ENCODE measurements at places on chromosomes 1 and 21. TPM values are rescaled to one million over a fixed set of nuclear protein-coding genes. Genes with fewer than 3 reads are reported as not detected.

Gene FAM131C
- total RNA-seq, result 17.8 TPM

Gene TEX38
- not detected for total RNA-seq

Gene HUNK
- total RNA-seq, result 1.2 TPM

Gene CFHR5
- not detected for total RNA-seq

Gene ELF3
- 157 TPM for total RNA-seq

Gene OR6N1
- not detected for total RNA-seq

Gene TRIM46
- total RNA-seq, result 2.9 TPM

Gene RGS8
- total RNA-seq, result not detected

Gene TTC34
- total RNA-seq, result 0.05 TPM

Gene C1QA
- total RNA-seq, result not detected

Gene GCLM
- total RNA-seq, result 85.3 TPM

Gene CHRM3
- total RNA-seq, result 0.03 TPM

Gene CD34
- not detected for total RNA-seq

Gene SERTAD4
- 0.53 TPM for total RNA-seq

Gene SLFNL1
- not detected for total RNA-seq

Gene NASP
- 153 TPM for total RNA-seq

Gene GJC2
- total RNA-seq, result 0.47 TPM

Gene PRELP
- total RNA-seq, result not detected

Gene ITGB2
- total RNA-seq, result 0.70 TPM

Gene WNT9A
- 6.9 TPM for total RNA-seq

Gene LAX1
- total RNA-seq, result not detected

Gene BSND
- total RNA-seq, result not detected

Gene RIMKLA
- total RNA-seq, result 0.74 TPM

Gene THEMIS2
- 0.70 TPM for total RNA-seq

Gene OR2M3
- total RNA-seq, result not detected

Gene ZSWIM5
- total RNA-seq, result 0.64 TPM

Gene PCP4
- not detected for total RNA-seq

Gene SLAMF6
- not detected for total RNA-seq

Gene COL6A2
- total RNA-seq, result 14.6 TPM

Gene FCRL1
- not detected for total RNA-seq

Gene LENEP
- not detected for total RNA-seq

Gene DNAH14
- 15.3 TPM for total RNA-seq
